Right cardiac atrium (tissue), 5 donors: ENCODE measurements at places on chromosomes 7 and 10.

- no peak for DNase-seq
Observed at GRCh38 chr7:136039577-136040345, 62.6 kb upstream of the MTPN start.

GRCh38 chr10:21130683-21131442 lies 233.8 kb upstream of the NEBL start:
- no peak for DNase-seq

DNA sequence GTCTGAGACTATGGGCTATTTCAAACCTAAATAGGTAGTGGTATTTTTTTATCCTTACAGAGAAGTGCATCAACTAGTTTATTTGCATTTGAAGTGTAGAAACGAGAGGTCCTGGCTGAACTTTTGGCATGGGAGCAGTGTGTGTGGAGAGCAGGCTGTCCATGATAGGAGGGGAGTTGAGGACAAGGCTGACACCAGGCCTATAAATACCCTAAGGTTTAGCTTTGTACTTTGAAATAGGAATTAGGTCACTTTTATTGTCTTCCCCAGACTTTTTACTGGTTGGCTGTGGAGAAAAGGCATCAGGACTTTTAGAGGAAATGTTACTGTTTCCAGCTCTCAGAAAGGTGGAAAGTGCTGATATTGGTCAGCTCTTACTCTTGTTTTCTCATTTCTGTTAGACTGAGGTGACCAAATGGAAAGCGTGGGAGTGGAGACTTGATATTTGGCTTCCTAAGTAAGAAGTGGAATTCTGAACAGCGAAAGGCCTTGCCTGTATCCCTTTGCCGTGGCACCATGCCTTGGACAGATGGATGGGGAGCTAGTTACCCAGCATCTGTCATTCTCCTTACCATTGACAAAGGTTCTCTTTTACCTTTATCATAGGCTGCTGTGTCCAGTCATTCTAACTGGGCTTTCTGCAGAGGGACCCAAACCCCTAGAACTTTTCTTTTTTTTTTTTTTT lies 46.0 kb downstream of the GBF1 start:
- DNase-seq = peak; percentile 22

GRCh38 chr7:27602766-27603165 lies 59.9 kb downstream of the HIBADH start:
- DNase-seq = no peak

GRCh38 chr10:9853405-9854355 lies 1164.0 kb upstream of the CELF2 start:
- peak; percentile 16 for DNase-seq

DNA sequence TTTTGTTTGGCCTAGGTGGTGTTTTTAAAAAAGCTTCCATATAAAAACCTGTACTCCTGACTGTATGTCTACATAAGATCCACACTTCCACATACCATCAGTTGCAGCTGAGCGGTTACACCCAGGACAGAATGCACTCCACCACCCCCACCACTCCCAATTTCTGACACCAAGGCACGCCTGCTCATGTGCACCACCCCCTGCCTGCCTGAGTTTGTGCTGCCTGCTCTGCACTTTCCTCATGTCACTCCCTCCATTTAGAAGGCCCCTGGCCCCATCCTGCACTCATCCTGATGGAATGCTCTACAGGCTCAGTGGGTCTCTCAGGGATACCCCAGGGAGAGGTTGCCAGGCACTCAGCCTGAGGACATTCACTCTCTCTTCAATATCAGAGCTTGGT lies 6.5 kb downstream of the VPS41 start:
- DNase-seq = no peak

GRCh38 chr7:73429622-73430505 lies 3.7 kb upstream of the FZD9 start:
- DNase-seq = no peak

DNA sequence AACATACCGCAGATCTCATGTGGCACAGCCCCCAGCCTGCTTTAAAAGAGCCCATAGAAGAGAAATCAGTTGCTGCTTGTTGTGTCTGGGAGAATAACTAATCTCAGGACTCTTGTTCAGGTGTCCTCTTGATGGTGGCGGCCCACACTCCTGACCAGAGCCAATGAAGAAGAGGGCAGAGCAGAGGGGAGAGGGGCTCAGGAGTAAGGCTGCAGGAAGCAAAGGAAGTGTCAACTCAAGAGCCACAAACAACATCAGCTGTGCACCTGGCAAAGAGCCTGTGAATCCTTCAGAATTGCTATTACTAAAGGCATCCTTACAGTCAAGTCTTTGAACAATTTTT lies 59.8 kb upstream of the PTN start:
- no peak for DNase-seq

GRCh38 chr7:45598886-45599520 lies 24.8 kb downstream of the ADCY1 start:
- no peak for DNase-seq

GRCh38 chr7:113659416-113659815 lies 259.4 kb downstream of the PPP1R3A start:
- no peak for DNase-seq

- DNase-seq = peak; percentile 58
Observed at GRCh38 chr7:137343281-137343841, at the start of gene PTN. TSS of gene PTN (minus strand) at chr7:137343733. CDS start at chr7:137254973, 88,760 bp downstream.
